ENCODE measurements at places on chromosomes 12 and 14.
A peak's percentile ranks its signal among the peaks of the same experiment; 100 is the strongest.

- no peak for DNase-seq
Measured at GRCh38 chr14:32366986-32367385, 37.9 kb downstream of the AKAP6 start.

DNA sequence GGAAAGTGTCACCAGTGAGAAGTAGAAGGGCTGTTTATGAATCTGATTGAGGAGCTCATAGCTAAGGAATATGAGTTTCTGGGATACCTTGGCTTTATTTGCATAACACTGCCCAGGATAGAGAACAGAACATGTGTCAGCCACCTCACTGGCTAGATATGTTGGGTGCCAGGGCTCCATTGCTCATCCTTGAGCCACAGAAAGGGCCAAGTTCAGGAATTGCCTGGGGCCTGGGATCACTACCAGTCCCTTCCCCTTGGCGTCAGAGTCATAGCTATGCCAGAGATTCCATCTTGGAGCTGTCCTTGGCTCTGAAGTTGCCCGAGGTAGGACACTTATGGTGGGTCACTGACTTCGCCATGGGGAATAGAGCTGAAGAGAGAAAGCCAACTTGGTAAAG lies 49.0 kb downstream of the IFT43 start:
- no peak for DNase-seq

- DNase-seq = no peak
Measured at GRCh38 chr14:104693482-104694431, 4.3 kb downstream of the INF2 start.

DNA sequence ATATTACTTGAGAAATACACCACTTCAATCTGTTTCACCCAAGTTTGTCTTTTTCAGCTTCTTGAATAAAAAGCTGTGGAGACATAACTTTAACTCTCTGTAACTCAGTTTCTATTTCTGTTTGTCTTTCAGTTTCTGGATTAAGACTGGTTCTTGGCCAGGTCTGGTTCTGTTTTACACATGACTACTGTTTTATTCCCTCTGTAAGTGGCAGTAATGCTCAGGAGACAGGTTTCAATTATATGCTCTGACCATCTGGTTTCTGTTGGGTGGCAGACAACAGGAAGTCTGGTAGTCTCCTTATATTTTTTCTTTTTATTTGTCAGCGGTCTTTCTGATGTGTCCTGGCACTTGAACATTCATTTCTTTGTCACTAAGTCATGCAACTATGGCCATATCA lies 102.9 kb downstream of the RPS29 start:
- DNase-seq = no peak

DNA sequence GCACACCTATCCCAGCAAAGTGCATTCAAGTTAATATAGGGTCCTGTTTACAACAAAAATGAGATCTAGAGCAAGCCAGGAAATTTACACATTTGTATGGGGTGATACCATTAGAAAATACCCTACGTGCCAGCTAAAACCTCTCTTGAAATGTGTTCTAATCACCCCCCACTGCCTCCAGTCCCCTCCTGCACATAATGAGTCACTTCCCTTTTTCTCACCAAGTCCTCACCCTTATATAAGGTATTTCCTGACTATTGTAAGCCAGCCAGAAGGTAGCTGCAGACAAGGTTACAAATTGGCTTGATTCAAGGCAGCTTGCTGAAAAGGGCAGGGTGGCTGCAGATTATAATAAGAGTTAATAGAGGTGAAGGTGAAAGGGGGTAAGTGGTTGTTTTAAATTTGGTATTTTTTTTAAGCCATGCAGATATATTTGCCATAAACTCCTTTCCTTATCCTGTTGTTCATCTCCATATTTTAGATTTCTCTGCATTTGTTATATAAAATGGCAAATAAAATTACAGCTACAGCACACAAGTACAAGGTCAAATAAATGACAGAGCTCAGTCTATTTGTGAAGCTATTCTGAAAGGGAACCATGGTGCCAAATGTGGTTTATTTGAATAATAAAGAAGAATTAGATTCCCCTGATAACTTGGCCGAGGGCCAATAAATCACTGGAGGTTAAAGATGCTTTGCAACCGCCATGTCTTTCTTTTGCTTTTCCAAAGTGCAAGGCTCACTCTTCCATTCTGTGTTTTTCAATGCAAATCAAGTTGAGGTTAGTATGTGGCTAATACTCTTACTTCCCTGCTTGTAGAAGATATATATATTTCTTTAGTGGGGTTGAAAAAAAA lies 385.9 kb downstream of the EGLN3 start:
- peak; percentile 63 for DNase-seq

- DNase-seq = peak; percentile 11
Measured at GRCh38 chr14:103296007-103296406, 38.0 kb upstream of the EIF5 start.

- no peak for DNase-seq
Measured at GRCh38 chr14:26935733-26936132, 337.9 kb upstream of the NOVA1 start.

DNA sequence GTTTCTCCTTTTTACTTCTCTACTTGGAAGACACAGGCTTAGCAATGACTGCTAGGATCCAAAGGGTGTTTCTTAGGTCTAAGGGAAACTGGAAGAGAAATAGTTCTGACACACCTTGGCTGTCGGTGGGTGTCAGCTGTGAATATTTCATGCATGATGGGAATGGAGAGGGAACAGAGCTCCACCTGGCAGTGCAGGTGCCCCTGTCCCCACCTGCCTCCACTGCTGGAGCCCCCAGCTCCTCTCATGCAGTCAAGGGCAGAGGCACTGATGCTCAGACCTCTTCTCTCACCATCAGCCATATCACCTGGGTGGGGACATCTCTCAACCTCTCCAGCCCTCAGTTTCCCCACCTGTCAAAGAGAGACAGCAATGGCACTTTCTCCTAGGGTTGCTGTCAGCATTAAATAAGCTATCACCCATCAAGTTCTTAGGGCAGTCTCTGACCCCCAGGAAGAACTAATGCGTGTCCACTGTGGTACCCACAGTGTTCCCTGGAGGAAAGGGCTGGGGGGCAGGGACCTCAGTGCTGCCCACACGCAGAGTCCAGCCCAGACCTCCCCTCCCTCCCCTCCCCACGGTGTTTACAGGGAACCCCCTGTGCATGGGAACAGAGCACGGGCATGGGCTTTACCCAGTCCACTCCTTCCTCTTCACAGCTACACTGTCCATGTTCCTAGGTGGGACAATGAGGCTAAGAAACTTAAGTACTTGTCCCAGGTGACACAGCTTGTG lies 69.1 kb downstream of the C14orf132 start:
- no peak for DNase-seq

GRCh38 chr12:111409403-111409779 lies 3.7 kb downstream of the SH2B3 start:
- DNase-seq = peak; percentile 71

GRCh38 chr12:62709311-62709710 lies 225.6 kb downstream of the PPM1H start:
- DNase-seq = no peak

GRCh38 chr12:53997204-53998109 lies 2.5 kb upstream of the HOXC9 start:
- no peak for DNase-seq

DNA sequence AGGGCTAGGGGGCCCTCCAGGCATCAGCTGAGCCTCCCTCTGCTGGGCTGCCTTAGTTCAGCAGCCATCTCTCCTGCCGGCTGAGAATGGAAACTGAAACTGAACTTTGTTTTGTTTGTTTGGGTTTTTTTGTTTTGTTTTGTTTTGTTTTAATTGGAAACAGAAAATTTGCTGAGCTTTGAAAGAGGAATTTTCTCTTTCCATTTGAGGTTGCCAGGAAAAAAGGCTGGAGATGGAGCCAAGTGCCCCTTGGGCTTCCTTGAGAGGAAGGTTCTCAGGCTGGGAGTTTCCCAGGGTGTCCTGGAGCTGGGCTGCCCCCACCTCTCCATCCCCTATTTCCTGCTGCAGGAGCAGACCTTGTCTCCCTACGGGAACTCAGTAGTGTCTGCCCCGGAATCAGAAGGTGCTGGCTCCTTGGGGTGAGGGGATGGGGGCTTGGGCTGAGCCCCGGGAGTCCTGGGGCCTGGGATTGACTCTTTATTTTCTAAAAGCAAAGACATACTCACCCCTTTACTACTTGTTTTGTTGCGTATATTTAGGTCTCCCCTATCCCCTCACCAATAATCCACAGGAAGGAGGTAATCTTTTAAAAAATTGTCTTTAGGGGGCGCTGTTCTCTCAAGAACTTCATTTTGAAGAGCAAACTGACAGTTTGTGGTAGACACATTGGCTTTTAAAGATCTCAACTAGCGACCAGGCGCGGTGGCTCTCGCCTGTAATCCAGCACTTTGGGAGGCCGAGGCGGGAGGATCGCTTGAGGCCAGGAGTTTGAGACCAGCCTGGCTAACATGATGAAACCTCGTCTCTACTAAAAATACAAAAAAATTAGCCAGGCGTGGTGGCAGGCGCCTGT lies 21.3 kb upstream of the OASL start:
- DNase-seq = peak; percentile 57

GRCh38 chr12:102756530-102756929 lies 160.5 kb downstream of the PAH start:
- DNase-seq = no peak

DNA sequence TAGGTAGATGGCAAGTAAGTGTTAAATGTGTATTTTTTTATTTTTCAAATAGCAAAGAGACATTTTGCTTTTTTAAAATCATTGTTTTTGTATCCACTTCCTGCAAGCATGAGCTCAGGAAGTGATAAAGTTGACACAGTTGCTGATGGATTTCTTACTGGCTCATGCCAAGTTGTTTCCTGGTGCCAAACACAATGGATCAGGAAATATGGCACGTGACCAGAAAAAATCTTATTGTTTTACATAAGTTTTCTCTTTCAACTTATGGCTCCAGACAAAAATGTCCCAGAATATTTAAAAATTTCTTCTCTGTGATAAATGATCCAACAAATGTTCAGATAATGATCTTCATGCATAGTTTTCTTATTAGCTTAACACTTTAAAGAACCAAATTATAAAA lies 1279.1 kb upstream of the FLRT2 start:
- no peak for DNase-seq

GRCh38 chr14:23093991-23094665 lies 808 bp downstream of the ACIN1 start:
- no peak for DNase-seq

GRCh38 chr12:82437744-82438143 lies 79.4 kb downstream of the METTL25 start:
- no peak for DNase-seq

DNA sequence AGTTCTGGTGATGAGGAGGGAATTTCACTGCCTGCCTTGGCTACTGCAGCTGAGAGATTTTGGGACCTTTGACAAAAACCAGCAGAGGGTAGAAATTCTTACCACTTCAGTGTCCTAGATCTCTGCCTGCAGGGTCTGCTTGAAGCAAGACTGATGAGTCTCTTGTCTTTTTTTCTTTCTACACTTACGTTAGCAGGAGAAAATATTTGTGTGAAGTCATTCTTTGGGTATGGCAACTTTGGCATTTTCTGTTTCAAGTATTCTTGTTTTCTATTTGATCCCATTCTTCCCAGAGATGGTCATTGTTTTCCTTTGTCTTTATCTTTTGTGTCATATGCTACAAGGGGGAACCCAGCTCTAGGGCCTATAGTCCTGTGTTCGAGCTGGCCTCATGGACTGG lies 65.6 kb upstream of the FERMT2 start:
- DNase-seq = no peak

DNA sequence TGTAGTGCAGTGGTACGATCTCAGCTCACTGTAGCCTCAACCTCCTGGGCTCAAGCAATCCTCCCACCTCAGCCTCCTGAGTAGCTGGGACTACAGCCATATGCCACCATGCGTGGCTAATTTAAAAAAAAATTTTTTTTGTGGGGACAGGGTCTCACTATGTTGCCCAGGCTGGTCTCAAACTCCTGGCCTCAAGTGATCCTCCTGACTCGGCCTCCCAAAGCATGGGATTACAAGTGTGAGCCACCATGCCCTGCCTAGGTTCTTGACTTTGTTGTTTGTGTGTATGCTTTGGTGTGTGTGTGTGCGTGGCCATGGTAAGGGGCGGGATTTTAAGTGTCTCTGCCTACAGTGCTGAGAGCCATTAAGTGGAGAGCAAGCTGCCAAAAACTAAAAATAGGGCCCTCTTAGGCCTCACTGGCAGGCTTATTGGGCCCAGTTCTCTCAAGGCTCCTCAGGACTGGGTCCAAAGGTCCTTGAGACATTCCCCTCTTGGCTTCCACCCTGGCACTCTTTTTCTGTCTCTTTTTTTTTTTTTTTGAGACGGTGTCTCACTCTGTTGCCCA lies 5.1 kb downstream of the COX14 start:
- no peak for DNase-seq

- DNase-seq = no peak
Measured at GRCh38 chr12:94304566-94305061, 155.1 kb downstream of the CEP83 start.

GRCh38 chr12:7806863-7807487 lies 17.8 kb downstream of the NANOG start:
- peak; percentile 43 for DNase-seq

DNA sequence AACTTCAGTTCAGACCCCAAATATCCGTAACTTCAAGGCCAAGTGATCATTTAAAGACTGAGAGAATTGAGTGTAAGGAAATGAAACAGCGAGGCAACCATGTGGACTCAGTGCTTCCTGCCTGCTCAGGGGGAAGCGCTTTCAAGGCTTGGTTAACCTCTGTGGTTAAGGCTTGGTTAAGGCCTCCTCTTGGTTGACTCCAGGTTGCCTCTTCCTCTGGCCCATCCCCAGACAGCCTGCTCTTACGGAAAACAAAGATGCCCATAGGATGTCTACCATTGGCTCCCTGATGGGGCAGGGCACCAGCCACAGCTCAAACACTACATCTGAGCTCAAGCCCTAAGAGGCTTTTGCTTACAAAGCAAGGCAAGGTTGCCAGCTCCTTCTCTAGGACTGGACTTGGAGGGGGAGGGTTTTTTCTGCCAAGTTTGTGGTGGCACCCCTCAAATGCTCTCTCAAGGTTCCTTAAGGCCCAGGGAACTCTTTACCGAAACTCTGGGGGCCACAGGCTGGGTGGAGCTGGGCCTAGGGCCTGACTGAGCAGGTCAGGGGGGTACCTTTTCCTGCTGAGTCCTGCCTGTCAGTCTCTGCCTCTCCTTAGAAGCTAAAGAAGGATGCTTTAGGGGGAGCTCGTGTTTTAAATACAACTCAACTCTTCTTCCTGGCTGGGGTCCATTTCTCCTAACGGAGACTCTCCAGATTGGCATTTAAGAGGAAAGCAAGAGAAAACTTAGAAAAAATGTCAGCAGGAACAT lies 13.7 kb downstream of the COL2A1 start:
- DNase-seq = no peak

DNA sequence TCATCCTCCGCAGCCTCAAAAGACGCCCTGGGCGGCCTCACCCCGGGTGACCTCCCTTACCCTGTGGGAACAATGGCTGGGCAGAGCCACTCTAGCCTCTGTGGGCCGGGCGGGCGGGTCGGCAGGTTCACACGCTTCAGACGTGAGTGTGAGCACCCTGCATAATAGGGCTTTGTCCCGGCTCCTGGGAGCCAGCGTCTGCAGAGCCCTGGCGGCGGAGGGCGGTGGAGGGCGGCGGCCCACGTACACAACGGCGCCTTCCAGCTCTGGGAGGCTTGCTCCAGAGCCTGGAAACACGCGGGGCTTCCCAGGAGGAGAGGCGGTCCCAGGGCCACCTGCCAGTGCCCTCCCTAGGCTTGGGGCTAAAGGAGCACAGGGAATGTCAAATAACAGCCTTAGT lies 205.6 kb downstream of the BCL11B start:
- DNase-seq = no peak
